ENCODE measurements at places on chromosomes 12 and 14.

GRCh38 chr14:74308695-74309094 lies 6.0 kb upstream of the ABCD4 start:
- DNase-seq, result no peak

DNA sequence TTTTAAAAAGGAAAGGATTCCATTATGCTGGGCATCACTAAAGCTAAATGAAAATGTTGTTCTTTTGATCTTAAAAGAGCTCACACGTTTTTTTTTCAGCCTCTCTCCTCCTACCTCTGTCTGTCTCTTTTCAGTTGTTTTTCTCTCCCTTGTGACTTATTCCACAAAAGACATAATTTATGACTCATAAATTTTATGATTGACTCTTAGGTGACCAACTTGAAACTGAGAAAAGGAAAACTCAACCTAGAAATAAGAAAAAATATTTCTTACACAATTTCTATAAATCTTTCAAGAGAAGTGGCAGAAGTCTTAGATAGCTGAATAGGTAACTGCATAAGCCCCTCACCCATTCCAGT lies 227.7 kb upstream of the DDHD1 start:
- no peak for DNase-seq

- no peak for DNase-seq
Measured at GRCh38 chr14:55099756-55100155, 29.3 kb upstream of the LGALS3 start.

DNA sequence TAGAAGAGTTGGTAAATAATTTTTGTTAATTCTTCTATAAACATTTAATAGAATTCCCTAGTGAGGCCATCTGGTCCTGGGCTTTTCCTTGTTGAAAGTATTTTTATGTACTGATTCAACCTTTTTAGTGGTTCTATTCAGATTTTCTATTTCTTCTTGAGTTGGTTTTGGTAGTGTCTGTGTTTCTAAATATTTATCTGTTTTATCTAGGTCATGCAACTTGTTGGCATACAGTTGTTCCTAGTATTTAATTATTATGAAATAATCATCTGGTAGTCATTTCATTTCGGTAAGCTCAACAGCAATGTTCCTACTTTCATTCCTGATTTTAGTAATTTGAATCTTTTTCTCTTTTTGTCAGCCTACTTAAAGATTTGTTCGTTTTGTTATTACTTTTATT lies 234.1 kb upstream of the GARIN2 start:
- no peak for DNase-seq

DNA sequence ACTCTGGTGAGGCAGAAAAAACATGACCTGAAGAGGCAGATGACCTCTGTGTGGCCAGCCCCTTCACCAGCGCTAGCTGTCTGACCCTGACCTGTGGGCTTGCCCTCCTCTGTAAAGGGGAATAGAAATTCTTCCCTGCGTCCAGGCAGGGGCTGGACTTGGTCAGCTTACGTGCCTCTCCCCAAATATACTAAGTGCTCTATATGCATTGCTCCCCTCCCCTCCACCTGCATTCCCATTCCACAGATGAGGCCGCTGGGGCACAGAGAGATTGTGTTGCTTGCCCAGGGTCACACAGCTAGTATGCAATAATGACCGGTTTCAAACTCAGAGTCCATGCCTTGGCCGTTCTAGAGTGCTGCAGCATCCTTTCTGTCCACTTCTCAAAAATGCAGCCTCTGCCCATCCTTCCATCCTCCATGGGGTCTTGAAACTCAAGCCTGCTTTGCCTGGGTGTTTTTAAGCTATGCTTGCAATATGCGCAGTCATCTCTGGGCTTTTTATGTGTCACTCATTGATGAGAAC lies 303.9 kb downstream of the CACNA1C start:
- no peak for DNase-seq

DNA sequence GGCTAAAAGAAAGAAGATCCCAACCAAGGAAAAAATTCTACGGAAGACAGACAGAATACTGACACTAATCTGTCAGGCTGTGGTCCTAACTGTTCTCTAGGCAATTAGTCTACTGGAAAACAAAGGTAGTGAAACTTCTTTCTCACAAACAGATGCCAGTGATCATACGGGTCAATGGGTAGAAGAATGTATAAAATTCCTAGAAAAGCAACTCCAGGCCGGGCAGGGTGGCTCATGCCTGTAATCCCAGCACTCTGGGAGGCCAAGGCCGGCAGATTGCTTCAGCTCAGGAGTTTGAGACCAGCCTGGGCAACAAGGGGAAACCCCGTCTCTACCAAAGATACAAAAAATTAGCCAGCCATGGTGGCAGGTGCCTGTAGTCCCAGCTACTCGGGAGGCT lies 64.8 kb downstream of the HECTD4 start:
- no peak for DNase-seq

DNA sequence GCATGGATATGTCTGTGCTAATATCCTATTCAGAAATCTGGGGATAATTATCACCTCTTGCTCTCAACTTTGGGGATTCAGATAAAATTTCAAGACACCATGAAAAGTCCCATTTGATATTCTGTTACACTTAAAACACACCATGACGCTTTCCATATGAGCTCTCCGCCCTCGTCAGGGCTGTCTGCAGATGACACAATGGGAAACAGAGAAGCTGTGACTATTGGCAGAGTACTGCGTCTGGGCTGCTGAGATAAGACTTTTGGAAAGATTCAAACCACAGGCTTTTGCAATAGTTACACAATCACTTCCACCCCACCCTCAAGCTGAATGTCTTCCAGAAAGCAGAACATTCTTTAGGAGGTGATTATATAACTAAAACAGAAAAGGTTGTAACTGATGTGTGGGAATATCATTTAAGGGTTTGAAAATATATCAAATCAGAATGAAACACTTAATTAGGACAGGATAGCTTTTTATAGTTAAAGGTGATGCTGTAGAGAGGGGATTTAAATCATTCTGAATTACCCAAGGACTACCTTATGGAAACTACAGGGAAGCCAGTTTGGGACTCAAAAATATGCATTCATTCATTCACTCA lies 75.3 kb upstream of the TMPO start:
- no peak for DNase-seq

- no peak for DNase-seq
Measured at GRCh38 chr14:31881531-31882310, 195.4 kb upstream of the ARHGAP5 start.

- no peak for DNase-seq
Measured at GRCh38 chr14:95123891-95124579, 33.3 kb downstream of the DICER1 start.

- DNase-seq, result no peak
Measured at GRCh38 chr14:98684468-98684867, 587.5 kb downstream of the BCL11B start.

GRCh38 chr14:65042731-65043372 lies 56.2 kb downstream of the FNTB start:
- DNase-seq, result no peak

- DNase-seq, result no peak
Measured at GRCh38 chr12:1540690-1541089, 53.7 kb downstream of the FBXL14 start.

GRCh38 chr14:54715239-54715638 lies 148.3 kb downstream of the SAMD4A start:
- DNase-seq, result no peak

GRCh38 chr14:65263177-65263788 lies 149.2 kb upstream of the FUT8 start:
- DNase-seq, result no peak

DNA sequence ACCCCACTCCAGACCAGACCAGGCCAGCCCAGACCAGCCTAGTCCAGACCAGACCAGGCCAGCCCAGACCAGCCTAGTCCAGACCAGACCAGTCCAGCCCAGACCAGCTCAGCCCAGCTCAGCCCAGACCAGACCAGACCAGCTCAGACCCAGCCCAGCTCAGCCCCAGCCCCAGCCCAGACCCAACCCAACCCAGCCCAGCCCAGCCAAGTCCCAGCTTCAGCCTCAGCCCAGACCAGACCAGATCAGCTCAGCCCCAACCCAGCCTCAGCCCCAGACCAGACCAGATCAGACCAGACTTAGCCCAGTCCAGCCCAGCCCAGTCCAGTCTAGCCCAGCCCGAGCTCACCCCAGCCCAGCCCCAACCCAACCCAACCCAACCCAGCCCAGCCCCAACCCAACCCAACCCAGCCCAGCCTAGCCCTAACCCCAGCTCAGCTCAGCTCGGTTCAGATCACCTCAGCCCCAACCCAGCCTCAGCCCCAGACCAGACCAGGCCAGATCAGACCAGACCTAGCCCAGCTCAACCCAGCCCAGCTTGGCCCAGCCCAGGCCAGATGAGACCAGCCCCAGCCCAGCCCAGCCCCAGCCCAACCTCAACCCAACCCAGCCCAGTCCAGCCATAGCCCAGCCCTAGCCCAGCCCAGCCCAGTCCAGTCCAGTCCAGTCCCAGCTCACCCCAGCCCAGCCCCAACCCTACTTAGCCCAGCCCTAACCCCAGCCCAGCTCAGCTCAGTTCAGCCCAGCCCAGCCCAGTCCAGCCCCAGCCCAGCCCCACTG lies 204.7 kb downstream of the BCL11B start:
- DNase-seq, result no peak

DNA sequence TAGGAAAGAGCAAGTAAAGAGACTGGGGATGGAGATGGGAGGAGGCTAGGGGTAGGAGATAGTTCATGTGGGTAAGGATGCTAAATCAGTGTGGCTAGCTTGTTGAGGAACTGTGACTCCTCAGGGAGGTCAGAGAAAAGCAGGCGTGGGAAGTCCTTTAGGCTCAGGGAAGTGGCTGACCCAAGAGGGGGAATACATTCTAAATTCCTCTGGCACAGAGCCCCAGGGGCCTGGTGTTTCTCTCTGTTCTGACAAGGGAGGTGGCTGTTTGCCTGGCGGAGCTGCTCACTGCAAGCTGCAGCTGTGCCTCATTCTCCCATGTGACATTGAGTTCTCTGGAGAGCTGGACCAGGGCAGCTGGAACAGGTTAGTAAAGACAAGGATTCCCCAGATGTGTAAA lies 152.2 kb upstream of the SLC38A2 start:
- no peak for DNase-seq

GRCh38 chr12:87381742-87382141 lies 647.5 kb downstream of the C12orf50 start:
- DNase-seq, result no peak

GRCh38 chr12:117890137-117890536 lies 78.7 kb downstream of the KSR2 start:
- DNase-seq, result no peak

- DNase-seq, result no peak
Measured at GRCh38 chr12:117030187-117030900, 68.9 kb downstream of the TESC start.

DNA sequence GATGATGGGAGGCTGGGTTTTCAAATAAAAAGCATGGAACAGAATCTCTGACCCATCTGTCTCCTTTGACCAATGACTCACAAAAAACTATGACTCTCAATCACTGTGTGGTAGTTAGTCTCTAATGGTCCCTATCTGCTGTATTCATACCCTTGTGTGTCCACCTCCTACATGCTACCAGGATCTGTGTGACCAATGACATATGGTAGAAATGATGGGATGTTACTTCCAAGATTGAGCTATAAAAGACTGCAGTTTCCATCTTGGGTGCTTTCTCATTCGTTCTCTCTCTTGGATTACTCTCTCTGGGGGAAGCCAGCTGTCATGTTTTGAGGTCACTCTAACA lies 144.7 kb upstream of the BTG1 start:
- DNase-seq, result no peak

- DNase-seq, result no peak
Measured at GRCh38 chr12:49023812-49024211, 5.2 kb upstream of the PRKAG1 start.

DNA sequence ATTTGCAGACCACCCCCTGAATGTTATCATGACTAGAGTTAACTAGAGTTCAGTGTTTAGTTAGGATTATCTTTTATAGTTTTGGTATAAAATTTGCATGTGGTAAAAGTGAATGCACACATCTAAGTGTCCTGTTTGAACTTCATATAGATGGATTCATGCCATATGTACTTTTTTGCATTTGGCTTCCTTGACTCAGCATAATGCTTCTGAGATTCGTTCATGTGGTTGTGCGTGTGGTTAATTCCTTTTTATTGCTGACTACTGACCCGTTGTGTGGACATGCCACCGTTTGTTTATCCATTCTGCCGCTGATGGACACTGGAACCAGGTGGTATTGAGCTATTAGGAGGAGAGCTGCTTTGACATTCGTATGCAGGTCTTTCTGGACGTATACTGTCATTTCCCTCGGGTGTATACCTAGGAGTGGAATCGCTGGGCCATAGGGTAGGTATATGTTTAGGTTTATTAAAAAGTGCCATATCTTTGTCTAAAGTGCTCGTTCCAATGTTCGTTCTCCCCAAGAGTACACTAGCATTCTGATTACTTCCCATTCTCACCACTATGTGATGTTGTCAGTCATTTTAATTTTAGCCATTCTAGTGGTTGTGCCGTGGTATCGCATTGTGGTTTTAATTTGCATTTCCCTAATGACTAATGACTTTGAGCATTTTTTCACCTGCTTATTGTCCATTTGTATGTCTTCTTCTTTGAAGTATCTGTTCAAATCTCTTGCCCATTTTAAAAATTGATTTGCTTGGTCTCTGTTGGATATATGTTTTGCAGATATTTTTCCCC lies 37.7 kb downstream of the RIN3 start:
- no peak for DNase-seq

DNA sequence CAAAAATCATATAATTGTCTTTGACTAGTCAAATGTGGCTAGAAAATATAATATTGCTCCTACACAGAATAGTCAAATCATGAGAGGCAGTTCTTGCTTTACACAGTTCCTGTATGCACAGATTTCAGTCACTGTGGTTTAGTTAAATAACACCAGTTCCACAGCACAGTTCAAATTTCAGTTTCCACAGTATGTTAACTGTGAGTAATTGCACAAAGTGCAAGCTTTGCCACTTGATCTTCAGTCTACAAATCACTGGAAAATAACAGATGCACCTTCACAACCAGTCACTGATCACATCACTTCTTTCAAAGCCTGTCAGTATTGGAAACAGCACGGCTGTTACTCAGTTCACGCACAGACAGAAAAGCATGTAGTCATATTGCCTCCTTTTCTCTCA lies 38.7 kb downstream of the KCNH5 start:
- DNase-seq, result no peak

- no peak for DNase-seq
Measured at GRCh38 chr14:50001999-50002925, 109.4 kb downstream of the ARF6 start.

GRCh38 chr12:57127101-57127725 lies 1.1 kb upstream of the LRP1 start:
- no peak for DNase-seq
